Activated naive CD4-positive, alpha-beta T cell treated with Interleukin-2 at 50 U/mL for 16 hours (primary cell): ENCODE measurements at places on chromosomes 7 and 10.

- DNase-seq = no peak
Measured at GRCh38 chr10:76080451-76080850, 649.0 kb downstream of the LRMDA start.

- no peak for DNase-seq
Measured at GRCh38 chr7:150975536-150976319, 2.4 kb downstream of the KCNH2 start.

DNA sequence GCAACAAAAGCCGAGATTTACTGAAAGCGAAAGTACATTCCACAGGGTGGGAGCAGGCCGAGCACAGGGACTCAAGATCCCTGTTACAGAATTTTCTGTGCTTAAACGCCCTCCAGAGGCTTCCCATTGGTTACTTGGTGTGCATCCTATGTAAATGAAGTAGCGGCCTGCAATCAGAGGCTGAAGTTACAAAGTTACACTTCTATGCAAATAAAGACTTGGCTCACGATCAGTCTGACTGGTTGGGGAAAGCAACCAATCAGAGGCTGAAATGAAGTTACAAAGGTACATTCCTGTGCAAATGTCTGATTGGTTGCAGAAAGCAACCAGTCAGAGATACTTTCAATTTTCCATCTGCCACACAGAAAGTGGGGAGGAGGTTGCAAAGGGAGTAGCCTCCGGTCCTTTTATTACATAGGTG lies 4.1 kb downstream of the ACBD7 start:
- DNase-seq = no peak

GRCh38 chr7:103764901-103765300 lies 224.6 kb downstream of the RELN start:
- no peak for DNase-seq

GRCh38 chr7:48316768-48317167 lies 145.5 kb downstream of the ABCA13 start:
- no peak for DNase-seq

GRCh38 chr10:7365027-7365745 lies 45.6 kb downstream of the SFMBT2 start:
- DNase-seq = no peak

DNA sequence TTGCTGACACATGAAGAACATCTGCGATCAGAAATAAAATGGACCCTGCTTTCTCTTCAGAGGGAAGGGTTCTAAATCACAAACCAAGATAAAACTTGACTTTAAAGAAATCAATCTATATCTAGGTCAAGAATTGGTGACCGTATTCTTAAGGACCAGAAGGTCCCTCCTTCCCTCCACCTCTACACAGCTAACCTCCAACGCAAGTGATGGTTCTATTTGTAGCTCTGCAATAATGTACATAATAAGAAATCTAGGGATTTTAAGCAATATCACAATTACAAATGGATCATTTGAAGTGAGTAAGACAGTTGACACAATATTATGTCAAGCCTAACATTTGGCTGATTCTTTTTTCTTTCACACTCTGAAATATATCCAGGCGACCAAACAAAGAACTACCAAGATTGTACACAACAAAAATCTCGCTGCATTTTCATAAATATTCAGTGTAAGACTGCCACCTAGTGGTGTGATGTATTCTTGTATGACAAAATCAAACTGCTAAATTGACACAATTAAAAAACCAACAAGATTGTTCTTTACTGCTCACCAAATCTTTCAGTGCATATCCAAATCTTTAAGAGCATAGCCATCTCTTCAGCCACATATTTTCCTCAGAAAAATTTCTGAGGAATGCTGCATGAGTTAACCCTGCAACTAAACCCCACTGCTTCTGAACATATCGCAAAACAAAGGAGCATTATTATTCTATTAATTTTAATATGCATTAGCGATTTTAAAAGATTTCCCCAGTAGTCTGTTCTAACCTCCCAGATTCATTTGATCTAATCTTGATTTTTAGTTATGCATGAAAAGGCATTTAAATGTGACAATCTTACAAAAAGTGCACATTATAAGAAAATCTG lies 44.5 kb downstream of the ICA1 start:
- no peak for DNase-seq

GRCh38 chr10:13492493-13493180 lies 36.2 kb downstream of the BEND7 start:
- no peak for DNase-seq

DNA sequence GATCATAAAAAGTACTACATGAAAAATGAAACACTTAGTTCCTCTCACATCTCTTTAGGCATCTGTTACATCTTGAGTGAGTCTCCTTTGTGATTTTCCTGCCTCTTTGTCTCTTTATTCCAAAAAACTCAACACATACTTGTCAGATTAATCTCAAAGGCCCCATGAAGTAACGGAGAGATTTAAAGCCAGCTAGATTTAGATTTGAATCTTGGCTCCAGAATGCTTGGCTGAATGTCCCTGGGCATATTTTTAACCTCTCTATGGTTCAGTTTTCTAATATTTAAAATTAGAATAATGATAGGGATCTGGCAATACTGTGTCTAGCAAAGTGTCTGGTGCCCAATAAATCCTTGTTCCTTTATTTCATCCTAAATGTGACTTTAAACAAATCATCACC lies 140.0 kb downstream of the DGKB start:
- no peak for DNase-seq

DNA sequence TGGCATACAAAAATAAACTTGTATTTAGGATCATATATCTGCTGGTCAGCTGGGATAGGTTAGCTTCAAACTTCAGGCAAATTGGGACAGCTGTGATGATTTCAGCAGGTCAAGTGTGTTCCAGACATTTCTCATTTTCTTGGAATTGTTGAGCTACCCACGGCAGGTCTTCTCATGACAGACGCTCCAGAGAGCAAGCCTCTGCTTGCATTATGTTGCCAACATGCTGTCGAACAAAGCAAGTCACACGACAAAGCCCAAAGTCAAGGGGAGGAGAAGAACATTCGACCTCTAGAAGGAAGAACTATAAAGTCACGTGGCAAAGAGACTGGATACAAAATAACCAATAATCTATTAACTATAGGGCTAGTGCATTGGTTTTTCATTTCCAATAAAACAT lies 103.5 kb downstream of the RAB18 start:
- no peak for DNase-seq
